Stomach (tissue), 19 donors: ENCODE measurements at places on chromosomes 2 and 18. TPM values are rescaled to one million over a fixed set of nuclear protein-coding genes. Genes with fewer than 3 reads are reported as not detected.

GRCh38 chr2:19102696-19103423 is 255.6 kb downstream of the OSR1 start:
- no peak for DNase-seq

- DNase-seq = no peak
Measured at GRCh38 chr18:11020161-11020853, 129.1 kb downstream of the PIEZO2 start.

DNA sequence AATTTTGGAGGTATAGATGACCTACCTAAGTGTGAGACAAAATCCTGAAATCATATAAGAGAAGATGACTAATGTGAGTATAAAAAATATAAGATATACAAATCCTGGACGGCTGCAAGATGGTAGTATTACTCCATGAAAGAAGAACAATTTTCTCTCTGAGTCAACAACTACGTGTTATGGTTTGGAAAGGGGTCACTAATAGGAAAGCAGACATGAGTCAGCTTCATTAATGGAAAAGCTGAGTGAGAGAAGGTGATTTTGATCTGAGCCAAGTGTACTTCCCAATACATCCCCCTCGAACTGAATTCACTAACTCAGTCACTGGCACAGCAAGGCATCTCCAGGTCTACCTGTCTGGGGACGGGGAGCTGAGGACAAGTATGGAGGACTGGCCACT is 20.1 kb upstream of the SELENOI start:
- no peak for DNase-seq

DNA sequence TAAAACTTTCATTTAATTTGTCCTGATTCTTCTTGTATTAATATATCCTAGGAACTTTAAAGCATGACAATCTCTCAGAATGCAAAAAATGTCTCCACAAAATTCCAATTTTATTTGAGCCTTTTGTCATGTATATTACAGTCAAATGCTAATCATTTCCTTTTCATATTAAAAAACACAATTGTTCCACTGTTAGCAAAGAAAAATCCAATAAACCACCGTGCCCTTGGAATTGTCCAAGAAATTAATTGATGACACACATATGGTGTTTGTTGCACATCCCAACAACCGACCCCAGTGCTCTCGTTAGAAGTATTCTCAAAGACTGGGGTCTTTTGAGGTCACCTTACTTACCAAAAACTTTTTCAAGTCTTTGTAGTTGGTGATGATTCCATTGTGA is 28.1 kb downstream of the GFPT1 start:
- no peak for DNase-seq

DNA sequence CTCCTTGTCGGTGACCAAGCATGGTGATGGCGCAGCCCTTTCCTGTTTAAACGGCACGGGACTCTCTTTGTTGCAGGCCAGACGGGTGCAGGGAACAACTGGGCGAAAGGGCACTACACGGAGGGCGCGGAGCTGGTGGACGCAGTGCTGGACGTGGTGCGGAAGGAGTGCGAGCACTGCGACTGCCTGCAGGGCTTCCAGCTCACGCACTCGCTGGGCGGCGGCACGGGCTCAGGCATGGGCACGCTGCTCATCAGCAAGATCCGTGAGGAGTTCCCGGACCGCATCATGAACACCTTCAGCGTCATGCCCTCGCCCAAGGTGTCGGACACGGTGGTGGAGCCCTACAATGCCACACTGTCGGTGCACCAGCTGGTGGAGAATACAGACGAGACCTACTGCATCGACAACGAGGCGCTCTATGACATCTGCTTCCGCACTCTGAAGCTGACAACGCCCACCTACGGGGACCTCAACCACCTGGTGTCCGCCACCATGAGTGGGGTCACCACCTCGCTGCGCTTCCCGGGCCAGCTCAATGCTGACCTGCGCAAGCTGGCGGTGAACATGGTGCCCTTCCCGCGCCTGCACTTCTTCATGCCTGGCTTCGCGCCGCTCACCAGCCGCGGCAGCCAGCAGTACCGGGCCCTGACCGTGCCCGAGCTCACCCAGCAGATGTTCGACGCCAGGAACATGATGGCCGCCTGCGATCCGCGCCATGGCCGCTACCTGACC is 17.1 kb downstream of the TUBB6 start:
- no peak for DNase-seq

- DNase-seq = no peak
Measured at GRCh38 chr2:102190430-102191107, 3.7 kb downstream of the IL1RL2 start.

DNA sequence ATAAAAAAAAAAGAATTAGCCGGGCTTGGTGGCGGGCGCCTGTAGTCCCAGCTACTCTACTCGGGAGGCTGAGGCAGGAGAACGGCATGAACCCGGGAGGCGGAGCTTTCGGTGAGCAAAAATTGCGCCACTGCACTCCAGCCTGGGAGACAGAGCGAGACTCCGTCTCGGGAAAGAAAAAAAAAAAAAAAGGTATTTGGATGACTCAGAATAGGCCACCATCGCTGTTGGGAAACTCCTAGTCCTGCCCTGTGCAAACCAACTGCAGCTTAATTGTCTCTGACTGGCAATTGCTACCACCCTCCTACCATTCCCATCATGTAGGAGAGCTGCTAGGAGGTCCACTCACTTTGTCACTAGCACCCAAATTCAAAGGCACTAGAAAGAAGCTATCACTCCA is 43.5 kb downstream of the ATP8B1 start:
- no peak for DNase-seq

DNA sequence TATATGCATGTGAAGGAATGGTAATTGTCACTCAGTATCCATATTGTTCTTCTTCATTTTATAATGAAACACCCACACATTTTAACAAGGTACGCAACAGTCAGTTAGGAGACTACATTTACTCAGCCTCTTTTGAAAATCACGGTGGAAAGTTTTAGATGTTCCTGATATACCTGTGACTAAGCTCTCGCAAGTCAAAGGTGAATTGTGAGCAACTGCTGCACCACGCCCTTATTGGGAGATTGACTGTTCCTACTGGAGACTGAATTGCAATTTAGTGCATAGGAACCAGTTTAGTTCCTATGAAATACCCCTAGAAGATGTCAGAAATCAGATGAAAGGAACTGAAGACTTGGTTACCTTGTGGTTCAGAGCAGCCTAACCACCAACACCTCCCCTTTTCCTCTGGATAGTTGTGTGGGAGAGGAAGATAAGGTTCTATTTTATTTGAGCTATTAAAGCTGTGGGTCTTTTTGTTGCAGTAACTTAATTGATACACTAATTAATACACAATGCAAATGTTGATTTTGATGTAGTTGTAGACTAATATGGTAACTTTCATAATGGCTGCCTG is 1280.5 kb upstream of the CDH2 start:
- DNase-seq = peak; percentile 1

SLC19A3 gene
- polyA plus RNA-seq = 0.56 TPM

GAREM1 gene
- 2.5 TPM for polyA plus RNA-seq

LCT gene
- not detected for polyA plus RNA-seq
